SJCRH30 (cell line): ENCODE measurements at places on chromosomes 1 and 21.

DNA sequence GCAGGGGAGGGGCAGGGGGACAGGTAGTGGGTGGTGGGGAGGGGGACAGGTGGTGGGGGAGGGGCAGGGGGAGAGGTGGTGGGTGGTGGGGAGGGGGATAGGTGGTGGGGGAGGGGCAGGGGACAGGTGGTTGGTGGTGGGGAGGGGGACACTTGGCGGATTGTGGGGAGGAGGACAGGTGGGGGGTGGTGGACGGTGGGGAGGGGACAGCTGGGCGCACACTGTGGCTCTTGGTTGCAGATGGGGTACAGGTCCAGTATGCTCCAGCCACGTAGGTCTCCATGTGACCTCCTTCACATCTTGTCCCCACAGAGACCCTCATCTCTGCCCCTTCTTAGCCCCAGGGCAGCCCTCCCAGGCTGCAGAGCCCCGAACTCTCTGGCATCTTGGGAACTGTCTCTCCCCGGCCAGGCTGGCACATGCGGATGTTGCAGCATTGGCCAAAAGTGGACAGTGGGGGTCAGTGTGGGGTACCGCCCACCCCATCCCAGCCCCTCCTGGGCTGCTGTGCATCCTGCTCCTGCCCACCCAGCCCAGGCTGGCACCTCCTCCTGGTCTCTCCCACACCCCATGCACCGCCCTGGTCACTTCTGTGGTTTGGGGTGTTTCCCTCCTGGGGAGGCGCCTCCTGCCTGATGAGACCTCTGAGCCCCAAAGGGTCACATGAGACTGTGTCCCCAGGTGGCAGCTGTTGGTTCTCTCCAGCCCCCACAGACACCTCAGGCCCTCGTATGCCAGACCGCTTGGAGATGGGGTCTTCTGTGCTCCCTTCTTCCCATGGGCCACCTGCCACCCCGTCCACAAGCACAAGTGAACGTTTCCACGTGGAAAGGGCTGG, 7.6 kb upstream of the SLC19A1 start:
- no peak for DNase-seq

GRCh38 chr1:33683913-33684312, 180.0 kb upstream of the HMGB4 start:
- DNase-seq, result no peak

GRCh38 chr1:244273262-244273844, 178.4 kb downstream of the ADSS2 start:
- DNase-seq, result no peak

- DNase-seq, result no peak
These were observed 131.0 kb upstream of the LMO4 start for GRCh38 chr1:87197641-87198040.

DNA sequence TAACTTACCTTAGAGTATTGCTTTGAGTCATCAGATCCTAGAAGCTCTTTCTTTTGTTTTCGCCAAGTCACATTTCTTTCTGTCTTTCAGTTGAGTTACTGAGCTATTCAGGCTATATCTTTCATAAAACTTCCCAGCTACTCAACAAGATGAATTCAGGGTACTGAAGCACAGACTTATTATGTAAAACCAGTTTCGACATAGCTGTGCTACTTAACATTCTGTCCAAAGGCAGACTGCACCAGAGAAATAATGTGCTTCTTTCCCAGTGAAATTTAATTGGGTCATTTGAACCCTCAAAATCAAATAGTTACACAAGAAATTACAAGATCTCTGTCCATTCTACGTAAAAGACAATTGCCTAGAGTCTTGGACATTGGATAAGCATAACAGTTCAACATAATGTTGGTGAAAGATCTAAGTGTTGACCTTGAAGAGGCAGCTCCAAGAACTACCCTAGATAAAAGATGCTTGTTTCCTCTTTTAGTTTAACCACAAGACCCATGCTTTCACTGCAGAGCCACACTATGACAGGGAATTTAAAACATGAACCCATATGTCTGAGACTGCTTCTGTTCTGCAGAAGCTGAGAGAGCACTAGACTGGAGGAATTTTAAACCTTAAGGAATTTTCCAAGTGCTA, 163.2 kb downstream of the LRRC40 start:
- DNase-seq, result no peak

- DNase-seq, result no peak
These were observed 138.6 kb downstream of the PEX14 start for GRCh38 chr1:10613340-10613739.

DNA sequence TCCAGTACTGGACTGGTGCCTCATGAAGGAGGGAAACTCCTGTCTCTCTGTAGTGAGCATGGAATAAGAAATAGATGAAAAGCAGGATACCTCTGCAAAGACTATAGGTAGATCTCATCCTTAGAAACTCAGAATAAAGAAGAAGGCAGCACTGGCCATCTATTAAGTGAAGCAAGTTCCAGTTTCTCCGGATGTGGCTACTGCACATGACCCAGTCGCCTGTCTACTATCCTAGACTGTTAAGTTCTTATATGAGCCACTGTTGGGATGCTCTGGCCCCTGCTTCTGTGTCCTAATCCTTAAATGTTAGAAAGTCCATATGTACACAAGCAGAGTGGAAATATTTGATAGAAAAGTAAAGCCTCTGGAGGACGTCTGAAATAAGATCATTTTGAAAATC, 2.2 kb downstream of the FASLG start:
- no peak for DNase-seq

- no peak for DNase-seq
These were observed 42.0 kb downstream of the ZBTB18 start for GRCh38 chr1:244092964-244093638.

DNA sequence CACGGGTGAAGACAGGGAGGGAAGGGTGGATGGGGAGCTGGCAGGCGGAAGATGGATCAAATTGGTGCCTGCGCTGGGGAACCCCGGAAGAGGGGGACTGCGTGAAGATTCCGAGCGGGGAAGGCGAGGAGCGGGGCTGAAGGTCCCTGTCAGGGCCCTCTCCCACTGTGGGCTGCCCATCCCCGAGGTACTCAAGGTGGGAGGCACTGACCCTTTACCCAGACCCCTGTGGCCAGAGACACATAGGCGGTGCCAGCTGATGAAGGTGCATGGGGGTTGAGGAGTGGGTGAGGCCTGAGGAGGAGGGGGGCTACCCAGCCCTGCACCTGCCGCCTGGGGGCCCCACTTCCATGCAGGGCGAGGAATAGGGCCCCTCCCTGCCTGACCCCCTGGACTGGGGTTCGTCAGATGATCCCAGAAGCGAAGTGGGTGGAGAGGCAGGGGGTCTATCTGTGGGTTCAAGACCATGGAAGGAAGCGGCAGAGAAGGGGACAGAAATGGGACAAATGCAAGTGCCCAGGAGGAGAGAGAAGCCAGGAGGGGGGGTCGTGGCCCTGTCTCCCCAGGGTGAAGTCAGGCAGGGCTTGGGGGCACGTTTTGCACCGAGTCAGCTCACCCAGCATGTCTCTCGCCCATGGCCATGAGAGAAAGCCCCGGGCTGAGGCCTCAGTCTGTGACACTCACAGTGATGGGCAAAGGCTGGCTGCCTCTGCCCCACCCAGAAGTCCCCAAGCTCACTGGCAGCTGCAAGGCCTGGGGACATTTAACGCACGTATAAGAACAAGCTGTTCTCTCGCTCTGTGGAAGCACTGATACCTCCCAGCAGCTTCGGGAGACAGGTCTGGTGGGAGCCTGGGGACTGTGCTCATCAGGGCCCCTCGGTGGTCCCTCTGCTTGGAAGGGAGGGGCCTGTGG, 7.0 kb upstream of the MMEL1 start:
- no peak for DNase-seq
